ENCODE measurements at places on chromosomes 6 and 20.

DNA sequence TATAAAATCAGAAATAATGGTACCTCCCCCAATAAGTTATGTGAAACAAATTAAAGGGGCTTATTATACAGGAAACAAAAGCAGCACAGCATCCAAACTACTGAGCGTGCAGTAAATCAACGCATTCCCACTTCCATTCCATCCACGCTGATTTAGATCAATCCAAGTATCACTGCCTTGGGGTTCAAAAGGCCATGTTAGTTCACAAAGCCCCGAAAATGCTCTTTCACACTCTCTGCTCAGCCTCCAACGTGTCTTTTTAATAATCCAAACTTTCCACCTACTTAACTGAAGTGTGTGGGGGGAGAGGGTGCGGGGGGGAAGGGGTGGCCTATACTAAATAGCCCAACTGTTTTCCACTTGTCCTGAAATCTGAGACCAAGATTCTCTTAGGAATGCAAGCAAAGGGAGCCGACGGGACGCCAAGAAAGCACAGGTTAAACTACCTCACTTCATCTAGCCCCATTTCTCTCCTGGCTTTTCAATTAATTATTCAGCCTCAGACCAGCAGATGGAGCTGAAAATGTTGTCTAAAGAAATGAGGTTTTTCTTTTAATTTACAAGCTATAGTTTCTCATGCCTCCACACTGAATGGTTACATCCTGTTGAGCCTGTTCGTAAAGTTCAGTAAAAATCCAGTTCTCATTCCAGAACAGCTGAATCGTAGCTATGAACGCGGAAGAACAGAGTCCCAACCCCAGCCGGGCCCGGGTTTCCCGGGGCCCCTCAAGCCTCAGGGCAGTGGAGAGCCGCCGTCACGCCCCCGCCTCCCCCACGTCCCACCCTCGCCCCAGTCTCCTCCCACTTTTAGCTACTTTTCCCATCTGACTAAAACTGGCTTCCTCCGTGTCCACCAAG is 1.0 kb upstream of the NXT1 start:
- DNase-seq: no peak

GRCh38 chr6:11381801-11382513 is 149.5 kb upstream of the NEDD9 start:
- peak; percentile 73 for DNase-seq

DNA sequence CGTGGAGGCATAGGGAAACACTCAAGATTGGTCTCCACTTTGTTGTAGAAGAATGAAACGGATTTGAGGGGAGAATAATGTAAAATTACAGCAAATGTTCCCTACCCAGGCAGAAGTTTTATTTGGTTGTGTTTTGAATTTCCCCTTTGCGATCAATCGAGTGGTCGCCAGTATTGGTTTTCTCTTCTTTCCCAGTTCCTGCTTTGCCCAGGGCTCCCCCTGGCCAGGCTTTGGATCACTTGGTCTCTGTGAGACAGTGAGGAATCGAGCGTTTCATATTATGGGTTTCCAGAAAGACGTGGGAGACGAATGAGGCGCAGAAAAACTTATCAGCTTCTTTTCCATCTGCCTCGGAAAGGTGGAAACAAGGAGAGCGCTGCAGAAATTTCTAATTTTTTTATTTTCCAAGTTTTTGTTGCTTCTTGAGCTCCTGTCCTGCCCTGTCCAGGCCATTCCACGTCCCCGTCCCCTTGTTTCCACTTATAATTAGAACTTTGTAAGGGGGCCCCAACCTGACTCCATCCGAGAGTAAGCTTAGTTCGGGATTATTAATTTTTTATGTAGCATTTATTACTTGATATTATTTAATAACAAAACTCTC is 7.5 kb upstream of the TBX18 start:
- no peak for DNase-seq

DNA sequence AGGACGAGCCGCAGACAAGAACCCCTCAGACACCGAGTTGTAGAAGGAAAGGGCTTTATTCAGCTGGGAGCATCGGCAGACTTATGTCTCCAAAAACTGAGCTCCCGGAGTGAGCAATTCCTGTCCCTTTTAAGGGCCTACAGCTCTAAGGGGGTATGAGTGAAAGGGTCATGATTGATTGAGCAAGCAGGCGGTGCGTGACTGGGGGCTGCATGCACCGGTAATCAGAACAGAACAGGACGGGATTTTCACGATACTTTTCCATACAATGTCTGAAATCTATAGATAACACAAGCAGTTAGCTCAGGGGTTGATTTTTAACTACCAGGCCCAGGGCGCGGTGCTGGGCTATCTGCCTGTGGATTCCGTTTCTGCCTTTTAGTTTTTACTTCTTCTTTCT is 226.4 kb upstream of the PLCB4 start:
- no peak for DNase-seq

GRCh38 chr6:136822046-136822375 is 381 bp upstream of the PEX7 start:
- DNase-seq: peak; percentile 78

DNA sequence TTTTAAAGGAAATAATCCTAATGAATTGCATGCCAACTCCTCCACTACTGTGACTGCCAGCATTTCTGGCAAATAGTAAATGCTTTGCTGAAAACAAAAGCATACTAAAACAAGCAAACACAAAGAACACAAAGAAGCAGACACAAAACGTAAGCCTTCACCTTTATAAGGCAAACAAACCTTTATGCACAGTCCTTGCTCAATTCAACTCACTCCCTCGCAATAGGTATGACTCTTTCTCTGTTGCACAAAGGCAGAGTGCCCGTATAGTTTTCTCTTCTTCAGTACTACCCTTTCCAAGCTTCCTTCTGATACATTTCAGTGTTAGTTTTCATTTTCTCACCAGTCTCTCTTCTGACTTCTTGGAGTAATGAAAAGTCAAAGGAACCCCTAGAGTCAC is 63.9 kb downstream of the PDE10A start:
- no peak for DNase-seq

DNA sequence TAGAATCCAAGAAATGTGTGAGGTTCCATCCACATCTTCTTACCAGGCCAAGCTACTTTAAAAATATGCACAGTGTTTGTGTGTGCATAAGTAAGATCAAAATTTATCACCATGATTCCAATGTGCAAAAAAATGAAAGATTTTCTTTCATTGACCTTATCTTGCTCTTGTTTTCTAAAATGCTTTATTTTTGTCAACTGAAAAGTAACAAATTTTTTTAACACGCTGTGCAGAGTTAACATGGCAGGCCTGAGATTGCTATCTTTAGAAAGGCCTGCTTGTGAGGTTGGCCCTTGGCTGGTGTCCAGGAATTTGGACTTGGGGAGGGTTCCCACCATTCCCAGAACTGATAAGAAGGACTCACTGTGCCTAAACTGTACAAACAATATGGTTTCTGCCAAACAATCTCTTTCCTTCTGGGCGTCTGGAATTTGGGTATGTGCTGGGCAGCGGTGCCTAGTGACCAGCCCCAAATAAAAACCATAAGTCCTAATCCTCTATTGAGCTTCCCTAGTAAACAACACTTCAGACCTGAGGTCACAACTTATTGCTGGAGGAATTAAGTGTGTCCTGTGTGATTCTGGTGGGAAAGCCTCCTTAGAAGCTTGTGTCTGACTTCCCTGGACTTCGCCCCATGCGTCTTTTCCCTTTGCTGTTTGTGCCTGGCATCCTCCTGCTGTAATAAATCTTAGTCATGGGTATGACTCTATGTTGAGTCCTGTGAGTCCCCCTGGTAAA is 19.8 kb upstream of the MYLIP start:
- DNase-seq: no peak

- DNase-seq: no peak
Measured at GRCh38 chr6:142781129-142781528, 163.8 kb downstream of the HIVEP2 start.

DNA sequence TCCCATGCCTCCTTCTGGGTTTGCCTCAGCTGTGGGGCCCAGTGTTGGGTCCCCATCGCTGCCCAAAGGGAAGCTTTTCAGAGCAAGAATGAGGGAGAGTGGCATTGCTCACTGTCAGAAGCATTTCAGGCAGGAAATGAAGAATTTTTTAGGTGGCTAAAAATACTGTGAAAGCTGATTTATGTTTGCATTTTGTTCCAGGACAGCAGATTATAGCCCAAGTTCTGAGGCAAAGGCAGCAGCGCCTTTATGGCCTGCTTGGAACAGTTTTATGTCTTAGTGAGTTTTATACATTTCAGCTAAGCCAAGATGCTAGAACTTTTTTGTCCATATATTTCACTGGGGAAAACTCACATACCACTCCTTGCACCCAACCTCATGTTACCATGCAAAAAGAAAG is 4.3 kb upstream of the CCDC167 start:
- no peak for DNase-seq

DNA sequence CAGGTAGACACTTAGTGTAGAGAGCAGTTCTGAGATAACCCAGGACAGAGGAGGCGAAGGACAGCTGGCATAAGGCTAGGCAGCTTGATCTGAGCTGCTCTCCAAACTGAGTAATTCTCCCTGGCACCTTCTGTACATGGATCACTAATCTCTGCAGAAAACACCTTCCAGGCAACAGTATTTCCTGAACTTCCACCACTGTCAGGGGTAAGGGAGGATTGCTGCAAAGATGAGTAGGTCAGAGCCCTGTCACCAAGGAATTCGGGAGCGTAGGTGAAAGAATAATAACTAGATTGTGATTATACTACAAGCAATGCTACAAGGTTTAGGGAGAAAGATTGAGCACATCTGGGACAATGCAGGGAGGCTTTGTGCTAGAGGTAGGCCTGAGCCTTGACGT is 1.9 kb downstream of the HM13 start:
- no peak for DNase-seq

DNA sequence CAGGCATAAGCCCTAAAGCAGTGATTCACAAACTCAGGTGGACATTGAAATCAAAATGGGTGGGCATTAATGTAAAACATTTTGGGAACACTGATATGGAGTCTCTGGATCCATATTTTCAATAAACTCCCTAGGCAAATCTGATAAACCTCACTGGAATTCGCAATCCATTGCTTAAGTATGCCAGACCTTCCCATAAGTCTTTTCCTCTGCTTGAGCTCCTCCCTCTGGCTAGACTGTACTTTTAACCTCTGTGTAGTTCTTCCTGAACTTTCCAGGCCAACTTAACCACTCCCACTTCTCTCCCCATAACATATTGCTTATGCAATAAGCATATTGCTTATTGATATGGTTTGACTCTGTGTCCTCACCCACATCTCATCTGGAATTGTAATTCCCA is 629.7 kb upstream of the IMPG1 start:
- no peak for DNase-seq

DNA sequence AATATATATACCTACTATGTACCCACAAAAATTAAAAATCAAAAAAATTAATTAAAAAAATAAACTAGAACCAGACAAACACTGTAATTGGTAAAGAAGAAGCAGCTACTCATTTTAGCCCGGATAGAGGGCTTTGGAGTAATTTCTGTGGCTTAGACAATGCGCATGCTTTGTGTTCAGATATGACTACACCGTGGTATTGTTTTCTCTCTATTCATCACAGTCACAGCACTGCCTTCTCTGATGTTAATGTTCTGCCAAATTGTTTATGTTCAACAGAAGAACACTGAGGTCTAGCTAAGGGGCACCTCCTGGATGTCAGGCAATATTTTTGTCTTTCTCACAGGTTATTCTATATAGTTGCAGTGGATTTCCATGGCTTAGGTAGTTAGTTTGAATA is 77.5 kb upstream of the GJE1 start:
- no peak for DNase-seq

- DNase-seq: no peak
Measured at GRCh38 chr6:12666886-12667285, 49.7 kb upstream of the PHACTR1 start.

DNA sequence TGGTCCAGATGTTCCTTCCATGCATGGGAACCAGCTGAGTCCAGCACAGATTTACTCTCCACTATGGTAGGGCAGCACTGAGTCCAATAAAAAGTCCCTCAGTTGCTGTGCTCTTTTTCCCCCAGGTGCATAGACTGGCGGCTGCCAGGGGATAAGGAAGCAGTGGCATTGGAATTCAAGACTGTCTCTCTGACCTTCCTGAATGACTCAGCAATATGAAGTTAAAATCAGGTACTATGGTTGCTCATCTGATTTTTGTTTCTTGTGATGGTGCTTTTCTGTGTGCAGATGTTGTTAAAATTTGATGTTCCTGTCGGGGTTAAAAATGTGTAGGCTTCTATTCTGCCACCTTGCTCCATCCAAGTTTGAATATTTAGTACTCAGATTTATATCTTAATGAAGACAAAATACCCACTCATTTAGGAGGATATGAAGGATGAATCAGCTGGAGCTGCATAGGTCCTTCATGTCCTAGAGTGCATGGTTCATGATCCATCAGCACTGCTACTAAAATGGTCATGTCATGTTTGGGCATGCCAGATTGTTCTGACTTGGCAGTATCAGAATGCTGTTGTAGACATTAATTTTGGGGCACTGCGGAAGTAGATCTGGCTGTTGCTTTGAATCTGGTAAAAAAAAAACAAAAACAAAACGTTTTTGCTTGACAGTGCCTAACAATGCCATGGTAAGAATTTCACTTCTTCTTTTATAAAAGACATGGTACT is 321.2 kb upstream of the MAP3K7 start:
- DNase-seq: no peak

- DNase-seq: no peak
Measured at GRCh38 chr6:13453771-13454251, 33.6 kb downstream of the GFOD1 start.

- no peak for DNase-seq
Measured at GRCh38 chr20:11901127-11901526, 16.6 kb upstream of the BTBD3 start.

DNA sequence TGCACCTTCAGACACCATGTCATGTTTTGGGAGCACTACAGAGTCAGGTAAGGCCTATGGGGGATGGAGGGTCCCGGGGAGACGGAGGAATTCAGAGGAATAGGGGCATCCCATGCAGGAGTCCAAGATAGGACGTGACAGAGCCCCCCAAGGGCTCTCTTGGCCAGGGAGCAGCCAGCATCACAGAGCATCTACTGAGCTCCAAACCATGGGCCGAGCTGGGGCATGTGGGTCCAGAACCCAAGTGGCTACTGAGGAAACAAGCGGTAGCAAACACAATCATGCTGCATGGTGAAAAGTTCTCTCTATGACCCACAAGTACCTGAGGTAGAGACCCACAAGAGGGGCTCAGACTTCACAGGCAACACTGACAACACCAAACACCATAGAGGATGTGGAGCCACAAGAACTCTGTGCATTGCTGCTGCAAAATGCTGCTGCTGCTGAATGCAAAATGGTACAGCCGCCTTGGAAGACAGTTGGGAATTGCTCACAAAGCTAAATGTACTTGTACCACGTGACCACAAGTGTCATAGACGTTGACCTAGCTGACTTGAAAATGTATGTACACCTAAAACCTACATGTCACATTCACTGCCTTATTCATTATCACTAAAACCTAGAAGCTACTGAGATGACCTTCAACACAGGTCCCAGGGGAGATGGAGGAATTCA is 33.4 kb upstream of the MAS1L start:
- no peak for DNase-seq
